ENCODE measurements at places on chromosomes 1 and 21.

- no peak for DNase-seq
These were observed 10.9 kb upstream of the ADAMTS5 start for GRCh38 chr21:26977746-26978145.

GRCh38 chr21:15688809-15689208 is 41.0 kb upstream of the USP25 start:
- no peak for DNase-seq

DNA sequence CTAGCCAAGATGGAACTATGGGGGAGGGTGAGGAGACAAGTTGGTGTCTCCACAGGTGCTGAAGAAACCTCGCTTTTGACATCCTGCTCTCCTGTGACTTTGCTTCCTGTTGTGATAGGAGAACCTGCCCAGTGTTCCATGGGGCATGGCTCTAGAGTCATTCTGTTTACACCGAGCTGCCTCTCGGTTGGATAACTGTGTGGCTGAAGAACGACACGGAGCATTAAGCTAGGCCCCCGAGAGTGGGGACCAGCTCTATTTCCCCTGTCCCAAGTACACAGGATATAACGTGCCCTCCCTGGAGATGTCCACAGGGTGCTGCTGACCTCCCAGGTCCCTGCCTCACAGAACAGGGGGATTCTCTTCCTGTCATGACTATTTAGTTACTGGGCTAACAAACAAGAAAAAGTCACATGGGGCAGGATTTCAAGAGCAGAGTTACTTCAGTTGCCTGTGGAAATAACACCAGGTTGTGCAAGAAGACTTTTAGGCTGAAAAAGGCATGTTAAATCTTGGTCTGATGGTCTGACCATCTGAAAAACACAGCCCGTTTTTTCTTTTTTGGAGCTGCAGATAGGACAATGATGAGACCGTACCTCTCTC is 29.4 kb upstream of the PPP2R5A start:
- no peak for DNase-seq

DNA sequence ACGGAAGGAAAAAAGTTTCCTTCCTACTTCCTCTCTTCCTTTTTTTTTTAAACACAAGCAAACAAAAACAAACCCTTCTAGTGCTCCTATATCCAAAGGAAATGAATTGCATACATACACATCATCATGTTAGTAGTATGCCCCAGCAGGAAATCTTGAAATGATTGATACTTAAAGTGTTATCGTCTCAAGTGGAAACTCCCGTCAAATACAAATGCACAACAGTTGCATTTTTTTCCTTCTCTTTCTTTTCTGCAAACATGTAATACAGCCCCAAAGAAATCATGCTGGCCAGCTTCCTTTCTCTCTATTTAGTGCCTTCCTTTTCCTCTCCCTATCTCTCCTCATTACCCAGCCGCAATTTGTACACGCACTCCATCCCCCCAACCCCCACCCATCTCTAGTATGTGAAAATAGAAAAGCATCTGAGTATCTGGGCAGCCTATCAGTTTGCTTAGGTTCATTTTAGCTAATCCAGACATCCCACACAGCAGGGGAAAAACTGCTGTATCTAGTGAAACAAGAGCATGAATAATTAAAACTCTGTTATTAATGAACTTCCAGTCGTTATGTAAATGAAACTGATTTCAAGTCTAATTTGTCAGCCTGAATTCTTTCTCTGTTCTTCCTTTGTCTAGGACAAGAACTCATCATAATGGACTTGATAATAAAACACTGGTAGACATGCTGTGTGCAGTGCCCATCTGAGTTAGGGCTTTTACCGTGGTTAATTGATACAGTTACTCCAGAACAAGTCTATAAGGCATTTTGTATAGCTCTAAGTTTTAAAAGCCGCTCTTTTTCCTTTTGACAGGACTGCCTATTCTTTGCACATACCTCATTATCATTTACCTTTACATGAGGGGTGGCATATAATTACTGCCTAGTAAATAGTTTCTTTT is 336.5 kb upstream of the ADGRL2 start:
- DNase-seq, result no peak

- no peak for DNase-seq
These were observed 86.0 kb downstream of the HHIPL2 start for GRCh38 chr1:222461941-222462340.

- no peak for DNase-seq
These were observed 29.9 kb downstream of the TTF2 start for GRCh38 chr1:117089996-117090395.

Measured in DMS153 (cell line).